ENCODE measurements at places on chromosomes 7 and 10.

- no peak for DNase-seq
Measured at GRCh38 chr10:71035511-71036296, 147.3 kb upstream of the PCBD1 start.

DNA sequence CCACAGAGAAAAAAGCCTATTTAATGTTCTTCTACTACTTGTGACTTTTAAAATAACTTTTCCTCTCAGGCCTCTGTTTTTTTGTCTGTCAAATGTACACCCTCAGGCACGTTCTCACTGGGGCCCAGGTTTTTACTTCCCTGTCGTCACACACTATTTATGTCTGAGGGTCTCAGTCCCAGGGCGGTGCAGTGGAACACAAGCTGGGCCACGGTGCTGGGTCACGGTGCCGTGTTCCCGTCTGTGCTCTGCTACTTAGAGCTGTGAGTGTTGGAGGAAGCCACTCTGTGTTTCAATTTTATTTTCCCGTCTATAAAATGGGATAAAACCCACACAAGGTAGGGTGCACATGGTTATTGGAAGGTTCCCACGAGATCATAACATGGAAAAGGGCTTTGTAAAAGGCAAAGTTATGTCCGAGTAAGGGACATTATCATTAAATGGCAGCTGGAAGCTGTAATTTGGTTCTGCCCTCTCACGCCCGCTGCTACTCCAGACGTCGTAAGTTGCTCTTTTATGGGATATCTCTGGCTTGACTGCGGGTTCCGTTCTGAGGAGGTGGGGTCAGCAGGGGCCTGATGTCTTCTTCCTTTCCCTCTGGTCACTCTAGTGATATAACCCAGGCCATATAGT, 25.2 kb downstream of the ZNF775 start:
- no peak for DNase-seq

DNA sequence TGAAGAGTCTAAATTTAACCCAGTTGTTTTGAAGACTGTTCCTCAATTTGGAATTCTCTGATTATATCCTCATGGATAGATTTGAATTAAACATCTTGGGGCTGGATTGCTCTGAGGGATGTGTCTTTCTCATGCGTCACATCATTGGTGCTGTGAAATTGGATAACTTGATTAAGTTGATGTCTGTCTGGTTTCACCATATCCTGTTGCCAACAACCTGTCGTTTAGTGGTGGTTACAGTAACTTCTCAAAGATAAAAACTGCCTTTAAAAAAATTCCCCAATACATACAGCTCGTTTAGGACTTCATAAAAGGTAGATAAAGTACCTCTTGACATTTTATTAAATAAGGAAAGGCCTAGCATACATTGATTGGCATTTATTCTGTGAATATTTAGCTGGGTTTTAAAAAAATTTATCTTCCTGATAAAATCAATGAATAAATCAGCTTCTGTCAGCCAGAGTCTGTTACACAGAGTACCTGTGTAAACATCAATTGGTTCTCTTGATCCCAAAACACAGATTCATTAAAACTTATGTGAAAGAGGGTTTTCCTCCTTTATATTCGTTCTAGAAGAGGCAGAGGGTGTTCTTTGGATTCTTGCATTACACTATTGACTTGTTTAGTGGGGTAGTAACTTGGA, 10.5 kb downstream of the CRCP start:
- no peak for DNase-seq

GRCh38 chr7:118762451-118762850, 537.9 kb downstream of the ANKRD7 start:
- no peak for DNase-seq

DNA sequence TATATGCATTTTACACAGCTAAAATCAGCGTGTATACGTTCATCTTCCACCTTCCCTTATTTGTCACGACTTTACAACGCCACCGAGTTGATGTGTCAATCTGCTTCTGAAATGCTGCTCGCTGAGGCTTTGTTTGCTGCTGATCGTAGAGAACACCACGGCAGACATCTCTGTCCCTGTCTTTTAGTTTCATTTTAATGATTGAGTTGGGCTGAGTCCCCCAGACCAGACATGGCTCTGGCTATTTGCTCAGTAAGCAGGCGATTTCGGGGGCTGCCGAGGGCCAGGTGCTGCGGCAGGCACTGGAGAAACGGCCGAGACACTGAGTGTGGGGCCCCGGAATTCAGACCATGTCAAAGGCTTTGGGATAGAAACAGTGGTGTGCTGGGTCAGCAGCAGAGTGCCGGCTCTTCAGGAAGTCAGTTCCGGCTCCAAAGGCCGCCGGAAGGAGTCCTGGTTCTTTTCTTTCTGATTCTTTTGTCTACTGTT, 5.0 kb downstream of the LRRC27 start:
- no peak for DNase-seq

DNA sequence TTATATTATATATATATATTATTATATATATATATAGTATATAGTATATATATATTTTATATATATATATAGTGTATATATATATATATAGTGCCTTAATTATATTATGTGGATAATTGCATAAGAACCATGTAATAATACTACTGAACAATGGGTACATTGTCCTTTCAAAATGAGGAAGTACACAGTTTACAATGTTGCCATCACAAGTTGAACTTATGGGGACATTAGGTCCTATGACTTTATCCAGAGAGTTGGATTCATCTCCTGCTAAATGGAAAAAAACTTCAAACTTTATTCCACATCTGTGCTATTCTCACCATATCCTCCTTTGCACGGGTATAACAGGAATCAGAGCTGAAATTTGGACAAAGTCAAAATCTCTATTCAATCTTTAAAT, 105.0 kb upstream of the AGR3 start:
- no peak for DNase-seq

DNA sequence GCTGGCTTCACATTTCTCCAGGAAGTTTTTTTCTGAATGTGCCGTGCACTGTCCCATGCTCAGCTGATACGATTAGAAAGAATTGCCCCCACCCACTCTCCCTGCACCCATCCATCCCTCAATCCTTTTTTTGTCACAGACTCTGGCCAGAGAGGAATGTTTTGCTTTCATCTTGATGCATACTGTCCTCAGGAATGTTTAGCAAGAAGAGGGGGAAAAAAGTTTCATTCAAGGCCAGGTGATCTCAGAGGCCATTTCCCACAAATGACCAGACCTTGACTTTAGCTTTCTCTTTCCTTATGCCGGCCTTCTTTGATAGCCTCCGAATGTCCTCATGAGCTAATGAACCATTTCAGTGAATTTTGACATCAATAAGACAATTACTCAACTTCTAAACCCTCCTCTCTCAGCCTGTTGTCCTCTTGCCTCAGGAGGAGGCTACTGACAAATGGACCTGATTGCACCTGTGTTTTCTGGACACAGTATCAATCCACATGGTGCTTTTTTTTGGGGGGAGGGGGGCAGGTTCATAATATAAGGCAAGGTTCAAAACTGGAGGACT, 105.0 kb upstream of the KLF6 start:
- no peak for DNase-seq

GRCh38 chr10:80205477-80206276, at the start of gene ANXA11:
TSS of gene ANXA11 (minus strand) at chr10:80205537. CDS start at chr10:80172861, 32,676 bp downstream.
- peak; percentile 86 for DNase-seq

DNA sequence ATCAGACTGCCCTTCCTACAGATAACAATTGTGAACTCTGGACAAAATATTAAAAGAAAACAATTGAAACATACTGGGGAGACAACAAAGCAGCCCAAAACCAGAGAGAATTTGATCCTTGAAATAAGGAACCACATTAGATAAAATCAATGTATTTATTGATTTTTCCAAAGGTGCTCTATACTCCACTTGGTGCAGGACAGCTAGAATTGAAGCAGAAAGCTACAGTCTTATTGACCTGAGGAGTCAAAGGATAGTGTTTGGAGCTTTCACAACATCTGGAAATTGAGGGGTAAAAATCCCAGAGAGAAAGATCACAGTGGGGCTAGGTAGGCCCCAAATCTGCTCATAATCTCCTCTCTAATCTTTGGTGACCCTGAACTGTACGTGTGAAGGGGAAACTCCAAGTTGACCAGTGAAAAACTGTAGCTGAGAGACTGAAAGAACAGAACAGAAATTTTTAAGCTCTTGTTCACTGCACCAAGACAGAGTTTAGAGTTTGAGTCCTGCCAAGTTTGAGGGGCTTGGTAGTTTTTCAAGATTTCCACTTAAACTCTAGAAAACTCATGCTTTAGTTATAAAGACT, 70.2 kb downstream of the SAMD9 start:
- no peak for DNase-seq

GRCh38 chr10:86106616-86107015, 260.0 kb downstream of the GRID1 start:
- no peak for DNase-seq

- DNase-seq, result peak; percentile 73
Measured at GRCh38 chr7:144812379-144813283, 23.2 kb downstream of the TPK1 start.

GRCh38 chr10:86658261-86658741, 4.0 kb downstream of the OPN4 start:
- no peak for DNase-seq

DNA sequence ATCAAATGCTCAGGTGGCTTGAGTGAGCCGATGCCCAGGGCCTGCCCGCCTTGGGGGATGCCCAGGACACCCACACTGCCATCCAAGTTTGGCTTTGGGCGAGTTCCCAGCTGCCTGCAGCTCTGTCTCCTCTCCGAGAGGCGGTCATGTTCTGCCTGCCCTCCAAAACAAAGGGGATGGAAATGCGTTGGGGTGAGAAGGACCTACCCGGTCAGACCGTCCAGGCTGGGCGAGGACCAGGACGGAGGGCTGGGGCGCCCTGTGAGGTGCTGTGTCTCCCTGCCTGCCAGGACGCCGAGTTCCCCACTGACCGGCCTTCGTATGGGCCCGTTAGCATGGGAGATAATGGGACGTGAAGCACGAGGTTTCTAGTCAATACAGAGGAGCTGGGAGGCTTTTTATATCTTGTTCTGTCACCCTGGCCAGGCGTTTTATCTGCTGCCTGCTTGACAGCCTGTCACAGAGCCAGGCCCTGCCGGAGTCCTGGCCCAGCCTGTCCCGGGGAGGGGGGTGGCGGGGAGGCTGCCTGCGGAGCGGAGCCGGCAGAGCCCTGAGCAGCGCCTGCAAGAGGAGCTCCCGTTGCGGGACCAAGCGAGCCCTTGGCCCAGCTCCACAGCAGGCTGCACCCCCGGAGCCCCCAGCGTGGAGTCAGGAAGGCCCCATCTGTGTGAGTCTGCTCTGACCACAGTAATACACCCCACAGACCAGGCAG, 22.0 kb upstream of the ELFN1 start:
- no peak for DNase-seq

DNA sequence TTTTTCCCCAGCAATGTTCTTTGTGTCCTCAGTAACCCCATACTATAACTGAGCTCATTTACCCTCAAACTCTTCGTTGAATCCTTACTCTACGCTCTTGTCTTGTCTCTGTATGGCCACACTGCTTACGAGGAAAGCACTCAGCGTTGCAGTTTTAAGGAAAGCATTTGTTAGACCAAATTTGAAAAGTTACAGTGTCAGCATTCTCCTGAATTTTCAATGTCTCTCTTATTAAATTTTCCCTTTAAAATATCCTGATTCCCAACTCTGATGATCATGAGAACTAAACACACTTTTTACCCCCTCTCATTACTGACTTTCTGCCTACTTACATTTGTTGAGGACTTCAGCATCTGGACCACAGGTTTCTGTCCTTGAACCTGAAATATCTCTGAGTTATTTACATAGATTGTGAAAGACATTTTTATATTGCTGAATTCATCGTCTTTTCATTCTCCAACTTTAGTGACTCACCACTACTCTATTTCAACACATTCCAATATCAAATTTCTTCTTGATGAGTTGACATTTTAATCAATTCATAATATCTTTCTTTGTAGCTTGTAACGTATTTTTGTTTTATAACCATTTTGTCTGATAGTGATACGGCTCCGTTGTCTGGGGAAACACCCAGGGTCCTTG, 19.8 kb upstream of the VWDE start:
- DNase-seq, result no peak

DNA sequence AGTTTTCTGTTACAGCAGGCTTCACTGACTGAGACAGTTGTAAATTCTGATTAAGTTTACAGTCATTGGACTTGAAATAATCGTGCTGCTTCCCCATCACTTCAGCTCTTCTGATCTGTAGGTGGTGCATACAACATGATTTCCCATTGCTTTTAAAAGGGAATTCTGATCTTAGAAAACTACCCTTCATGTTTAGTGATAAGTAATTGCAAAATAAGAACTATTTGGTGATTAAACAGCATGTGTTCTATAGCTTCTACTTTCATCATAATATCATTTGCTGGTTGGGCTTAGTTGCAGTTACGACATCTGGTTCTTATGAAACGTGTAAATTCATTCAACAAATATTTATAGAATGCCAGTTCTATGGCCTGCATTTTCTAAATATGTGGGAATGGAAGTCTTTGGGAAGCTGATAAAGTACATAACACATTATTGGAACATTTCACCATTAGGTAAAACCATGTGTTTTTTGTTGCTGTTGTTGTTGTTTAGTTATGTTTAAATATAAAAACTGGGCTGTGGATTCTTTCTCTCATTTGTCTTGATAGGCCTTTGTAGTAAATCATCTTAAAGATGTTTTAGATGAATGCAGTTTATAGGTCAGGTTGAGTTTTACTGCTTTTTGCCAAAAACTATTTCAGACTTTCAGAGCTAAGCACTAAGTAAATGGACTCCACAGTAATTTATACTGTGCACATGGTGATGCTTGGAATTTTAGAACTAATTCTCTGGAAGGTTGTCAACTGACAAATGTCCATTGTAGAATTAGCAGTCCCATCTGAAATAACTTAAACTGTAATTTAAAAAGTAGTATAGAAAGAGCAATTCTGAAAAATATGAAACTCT, 13.1 kb downstream of the GNAI1 start:
- no peak for DNase-seq

GRCh38 chr10:96890172-96890513, 58.0 kb downstream of the LCOR start:
- DNase-seq, result no peak

DNA sequence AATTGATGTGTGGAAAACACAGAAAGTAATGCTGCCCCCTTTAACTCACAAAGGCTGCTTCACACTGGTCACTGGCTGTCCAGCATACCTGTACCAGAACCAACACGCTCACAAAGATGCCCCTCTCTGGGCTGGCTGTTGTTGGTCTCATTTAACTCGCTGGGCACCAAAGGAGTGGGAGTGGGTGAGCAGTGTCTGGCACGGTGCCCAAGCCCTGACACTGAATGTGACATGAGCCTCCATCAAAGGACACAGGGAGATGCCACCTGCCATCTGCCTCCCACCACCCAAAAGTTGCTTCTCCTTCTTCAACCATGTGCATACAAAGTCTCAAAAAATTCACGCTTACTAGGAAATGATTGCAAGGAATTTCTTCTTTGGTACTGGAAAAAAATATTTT, 86.8 kb downstream of the FGFR2 start:
- no peak for DNase-seq

DNA sequence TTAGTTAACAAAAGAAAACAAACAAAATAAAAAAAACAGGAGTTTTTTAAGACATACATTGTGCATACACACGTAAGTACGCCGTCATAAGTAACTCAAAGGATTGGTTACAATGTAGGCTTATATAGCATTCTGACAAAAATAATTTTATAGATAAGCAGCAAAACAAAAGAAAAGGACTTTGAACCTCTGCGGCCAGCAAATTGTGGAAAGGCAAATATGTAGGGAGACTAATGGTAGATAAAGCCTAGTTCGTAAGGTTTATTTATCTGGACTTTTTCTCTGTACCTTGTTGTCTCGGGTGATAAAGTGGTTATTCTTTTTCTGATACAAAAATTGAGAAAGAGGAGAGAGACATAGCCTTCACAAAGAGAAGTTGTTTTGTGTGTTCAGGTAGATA, 891.9 kb downstream of the CNTNAP2 start:
- no peak for DNase-seq

Data from activated CD4-positive, alpha-beta T cell treated with anti-CD3 and anti-CD28 coated beads, Interleukin-2, Interleukin-4, amounts not matched to agents 100 ng/mL and 50 ng/mL, durations not matched to agents 16 hours and 8 hours (primary cell).